ENCODE measurements at places on chromosomes 1 and 21.

DNA sequence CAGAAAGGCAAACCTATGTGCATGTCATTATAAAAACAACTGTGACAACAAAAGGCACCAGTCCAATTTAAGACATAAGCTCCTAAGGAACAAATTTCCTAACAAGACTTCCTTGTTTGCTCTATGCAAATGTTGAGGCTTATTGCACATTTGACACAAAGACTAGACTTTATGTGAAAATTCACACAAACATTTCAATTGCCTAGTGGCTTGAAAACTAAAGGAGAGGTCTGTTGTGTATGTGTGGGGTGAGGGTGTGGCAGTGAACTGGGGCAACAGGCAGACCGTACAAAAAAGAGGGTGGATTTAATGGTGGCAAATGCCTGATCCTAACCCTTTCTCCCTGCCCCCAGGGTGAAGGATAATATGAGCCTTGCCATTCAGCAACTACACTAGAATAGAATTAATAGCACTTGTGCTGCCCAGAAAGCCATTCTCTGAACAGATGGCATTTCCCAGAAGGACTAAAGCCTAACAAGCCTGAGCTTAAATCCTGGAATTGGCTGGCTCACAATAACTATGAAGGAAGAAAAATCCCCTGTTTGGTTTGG, 73.9 kb downstream of the GLUL start:
- no peak for DNase-seq

GRCh38 chr1:47781171-47781959, 215.8 kb downstream of the TRABD2B start:
- no peak for DNase-seq

DNA sequence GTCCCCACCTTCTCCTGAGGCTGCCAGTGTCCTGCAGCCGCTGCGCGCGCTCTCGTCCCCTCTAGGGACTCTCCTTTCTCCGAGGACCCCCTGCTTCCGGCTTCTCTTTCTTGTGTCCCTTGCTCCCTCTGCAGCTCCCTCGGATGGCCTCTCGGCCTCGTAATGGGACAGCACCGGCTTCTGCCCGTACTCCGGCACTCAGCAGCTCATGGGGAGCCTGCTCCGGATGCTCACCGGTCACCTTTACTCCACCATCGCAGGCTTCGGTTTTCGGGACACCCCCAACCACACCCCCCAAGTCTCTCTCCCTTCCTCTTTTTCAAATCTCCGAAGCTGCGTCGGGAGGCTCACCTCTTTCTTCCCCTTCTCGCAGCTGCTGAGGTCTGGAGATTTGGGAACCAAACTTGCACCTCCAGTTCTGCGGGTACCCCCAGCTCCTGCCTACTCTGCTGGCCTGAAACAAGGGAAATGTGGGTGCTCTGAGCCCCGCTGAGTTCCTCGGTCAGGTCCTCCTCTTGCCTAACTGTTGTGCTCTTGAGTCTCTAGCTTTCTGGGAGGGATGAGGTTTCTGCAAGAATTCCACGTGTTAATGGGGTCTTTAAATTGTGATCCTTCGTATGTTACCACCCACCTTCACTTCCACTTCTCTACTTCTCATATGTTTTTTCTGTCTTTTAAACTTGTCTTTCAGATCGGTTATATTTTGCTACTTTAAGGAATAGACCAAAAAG, 930 bp downstream of the CDC14A start:
- peak; percentile 21 for DNase-seq

DNA sequence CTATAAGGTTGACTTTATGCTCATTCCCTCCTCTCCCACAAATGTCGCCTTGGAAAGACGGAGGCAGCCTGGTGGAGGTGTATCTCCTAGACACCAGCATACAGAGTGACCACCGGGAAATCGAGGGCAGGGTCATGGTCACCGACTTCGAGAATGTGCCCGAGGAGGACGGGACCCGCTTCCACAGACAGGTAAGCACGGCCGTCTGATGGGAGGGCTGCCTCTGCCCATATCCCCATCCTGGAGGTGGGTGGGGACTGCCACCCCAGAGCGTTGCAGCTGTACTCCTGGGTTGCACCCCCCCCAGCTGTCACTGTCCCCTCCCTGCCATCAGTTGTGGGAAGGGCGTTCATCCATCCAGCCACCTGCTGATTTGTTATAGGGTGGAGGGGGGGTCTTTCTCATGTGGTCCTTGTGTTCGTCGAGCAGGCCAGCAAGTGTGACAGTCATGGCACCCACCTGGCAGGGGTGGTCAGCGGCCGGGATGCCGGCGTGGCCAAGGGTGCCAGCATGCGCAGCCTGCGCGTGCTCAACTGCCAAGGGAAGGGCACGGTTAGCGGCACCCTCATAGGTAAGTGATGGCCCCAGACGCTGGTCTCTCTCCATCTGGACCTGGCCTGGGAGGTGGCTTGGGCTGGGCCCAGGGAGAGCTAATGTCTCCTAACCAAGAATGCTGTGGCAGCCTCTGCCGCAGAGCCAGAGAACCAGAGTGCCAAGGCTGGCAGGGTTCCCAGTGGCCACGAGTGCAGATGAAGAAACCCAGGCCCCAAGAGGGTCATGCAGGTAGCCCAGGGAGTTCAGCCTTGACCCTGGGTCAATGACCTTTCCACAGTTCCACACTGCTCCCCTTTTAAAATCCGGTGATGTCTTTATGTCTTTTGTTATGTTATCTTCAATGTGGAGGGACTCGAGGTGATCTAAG, 13.1 kb downstream of the PCSK9 start:
- DNase-seq = no peak

GRCh38 chr1:9181990-9182783, 52.4 kb upstream of the H6PD start:
- peak; percentile 46 for DNase-seq

GRCh38 chr1:15755646-15756040, 3.0 kb upstream of the FBLIM1 start:
- no peak for DNase-seq

DNA sequence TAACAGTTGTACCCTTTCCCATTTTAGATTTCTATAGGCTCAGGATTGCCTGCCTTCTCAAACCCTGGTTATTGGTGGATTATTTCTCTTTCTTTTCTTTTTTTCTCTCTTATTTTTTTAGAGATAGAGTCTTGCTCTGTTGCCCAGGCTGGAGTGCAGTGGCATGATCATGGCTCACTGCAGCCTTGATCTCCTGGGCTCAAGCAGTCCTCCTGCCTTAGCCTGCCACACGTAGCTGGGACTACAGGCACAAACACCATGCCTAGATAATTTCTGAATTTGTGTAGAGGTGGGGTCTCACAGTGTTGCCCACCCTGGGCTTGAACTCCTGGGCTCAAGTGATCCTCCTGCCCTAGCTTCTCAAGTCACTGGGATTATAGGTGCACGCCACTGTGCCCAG, 58.8 kb downstream of the UCK2 start:
- DNase-seq = no peak

- peak; percentile 59 for DNase-seq
These were observed 685 bp downstream of the UBAP2L start for GRCh38 chr1:154221278-154222001.

- DNase-seq = no peak
These were observed 249.8 kb downstream of the SETD4 start for GRCh38 chr21:35810431-35810970.

DNA sequence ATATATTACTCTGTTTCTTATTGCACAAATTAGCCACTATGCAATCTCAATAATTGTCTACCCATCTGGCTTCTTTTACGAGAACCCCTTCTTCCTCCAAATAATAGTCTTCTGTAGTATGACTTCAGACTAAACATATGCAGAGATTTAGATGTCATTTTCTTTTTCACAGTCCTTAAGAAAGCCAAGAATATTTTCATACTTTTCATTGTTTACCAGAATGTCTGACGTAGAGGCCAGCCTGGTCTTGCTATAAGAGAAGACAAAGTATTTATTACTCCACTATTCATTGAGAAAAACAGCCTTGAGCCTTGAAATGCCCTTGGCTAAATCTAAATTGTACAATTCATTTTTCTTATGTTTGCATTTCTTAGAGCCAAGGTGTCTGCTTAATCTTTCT, 714.9 kb upstream of the CXADR start:
- DNase-seq = no peak

DNA sequence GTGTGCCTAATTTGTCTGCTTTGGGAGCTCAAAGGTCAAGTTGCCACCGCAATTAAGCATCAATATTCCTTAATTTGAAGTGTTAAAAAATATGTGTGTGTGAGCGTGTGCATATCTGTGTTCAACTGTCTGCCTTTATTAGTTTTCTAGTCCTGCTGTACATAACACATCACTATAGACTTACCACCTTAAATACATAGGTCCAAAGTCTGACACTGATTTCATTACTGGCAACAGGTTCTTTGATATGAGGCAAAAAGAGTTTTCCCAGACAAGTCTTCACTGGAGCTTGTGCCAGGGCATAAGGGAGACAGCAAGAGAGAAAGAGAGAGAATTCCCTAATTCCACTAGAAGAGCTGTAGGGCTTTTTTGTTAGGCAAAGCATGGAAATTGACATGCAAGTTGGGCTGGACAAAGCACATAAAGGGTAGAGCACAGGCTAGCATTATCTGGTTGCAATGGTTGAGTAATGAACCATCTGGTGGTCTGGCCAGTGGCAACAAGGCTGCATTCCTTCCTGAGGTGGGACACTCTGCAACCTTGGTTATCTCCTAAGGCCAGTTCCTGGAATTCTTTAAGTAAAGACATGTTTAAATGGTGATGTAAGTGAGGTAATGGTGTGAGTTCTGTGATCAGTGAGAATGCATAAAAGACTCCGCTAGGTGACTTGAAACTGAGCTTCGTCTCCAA, 457.2 kb upstream of the ADAMTS5 start:
- peak; percentile 51 for DNase-seq

DNA sequence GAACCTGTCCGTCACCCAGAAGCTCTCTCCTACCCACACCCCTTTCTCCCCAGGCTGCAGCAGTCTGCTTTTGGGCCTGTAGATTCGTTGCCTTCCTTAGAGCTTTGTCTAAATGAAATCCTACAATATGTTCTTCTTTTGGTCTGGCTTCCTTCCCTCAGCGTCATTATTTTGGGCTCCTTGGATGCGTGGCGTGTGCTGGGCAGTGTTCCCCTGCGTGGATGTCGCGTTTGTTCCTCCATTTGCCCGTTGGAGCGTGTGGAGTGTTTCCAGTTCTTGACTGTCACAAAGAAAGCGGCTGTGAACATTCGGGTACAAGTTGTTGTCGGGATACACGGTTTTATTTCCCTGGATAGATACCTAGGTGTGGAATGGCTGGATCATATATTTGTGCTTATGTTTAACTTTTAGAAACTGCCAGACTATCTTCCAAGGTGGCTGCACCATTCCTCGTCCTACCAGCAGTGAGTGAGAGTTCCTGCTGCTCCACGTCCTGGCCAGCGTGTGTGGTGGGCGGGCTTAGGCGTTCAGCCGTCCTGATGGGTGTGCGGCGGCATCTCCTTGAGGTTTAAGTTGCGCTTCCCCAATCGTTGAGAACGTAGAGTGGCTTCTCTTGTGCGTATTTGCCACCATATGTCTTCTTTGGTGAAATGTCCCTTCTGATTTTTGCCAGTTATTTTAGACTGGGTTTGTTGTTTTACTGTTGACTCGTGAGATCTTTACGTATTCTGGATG, 31.7 kb downstream of the SKI start:
- DNase-seq = no peak

DNA sequence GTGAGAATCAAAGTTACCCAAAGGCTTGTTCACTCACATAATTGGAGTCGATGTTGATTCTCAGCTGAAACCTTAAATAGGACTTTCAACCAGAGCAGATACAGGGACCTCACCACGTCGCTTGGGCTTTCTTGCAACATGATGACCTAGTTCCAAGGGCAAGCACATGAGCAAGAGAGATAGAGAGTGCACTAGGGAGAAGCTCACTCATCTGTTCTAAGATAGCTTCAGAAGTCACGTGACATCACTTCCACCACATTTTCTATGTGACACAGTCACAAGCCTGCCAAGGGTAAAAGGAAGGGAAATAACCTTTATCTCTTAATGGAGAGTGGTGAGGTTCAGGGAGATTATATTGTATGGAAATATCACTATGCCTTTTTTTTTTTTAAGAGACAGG, 470.1 kb upstream of the PLXNA2 start:
- no peak for DNase-seq

- DNase-seq = no peak
These were observed 469.0 kb downstream of the RWDD3 start for GRCh38 chr1:95703046-95703445.

GRCh38 chr1:62356257-62356835, 37.1 kb upstream of the KANK4 start:
- DNase-seq = peak; percentile 86
